ENCODE measurements at places on chromosomes 12 and 14.
A peak's percentile ranks its signal among the peaks of the same experiment; 100 is the strongest.

GRCh38 chr14:78253986-78254385, 83.8 kb downstream of the NRXN3 start:
- peak; percentile 92 for DNase-seq

DNA sequence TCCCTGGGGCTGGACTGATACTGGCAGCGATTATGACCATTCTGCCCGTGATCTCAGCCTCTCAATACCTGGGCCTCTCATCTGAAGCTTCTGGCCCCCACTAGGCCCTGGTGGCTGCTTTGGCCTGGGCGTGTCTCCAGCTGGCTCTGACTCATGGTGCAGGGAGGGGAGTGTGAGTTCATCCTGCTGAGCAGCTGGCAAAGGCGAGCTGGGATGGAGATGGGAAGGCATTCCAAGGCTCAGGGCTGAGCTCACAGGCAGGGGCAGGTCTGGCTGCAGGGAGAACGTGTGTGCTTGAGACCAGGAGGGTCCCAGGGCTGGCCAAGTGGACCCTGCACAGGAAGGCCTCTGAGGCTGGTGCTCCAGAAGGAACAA, 221.8 kb downstream of the TMEM121 start:
- no peak for DNase-seq

GRCh38 chr12:93860668-93861373, 183.6 kb downstream of the CRADD start:
- no peak for DNase-seq

DNA sequence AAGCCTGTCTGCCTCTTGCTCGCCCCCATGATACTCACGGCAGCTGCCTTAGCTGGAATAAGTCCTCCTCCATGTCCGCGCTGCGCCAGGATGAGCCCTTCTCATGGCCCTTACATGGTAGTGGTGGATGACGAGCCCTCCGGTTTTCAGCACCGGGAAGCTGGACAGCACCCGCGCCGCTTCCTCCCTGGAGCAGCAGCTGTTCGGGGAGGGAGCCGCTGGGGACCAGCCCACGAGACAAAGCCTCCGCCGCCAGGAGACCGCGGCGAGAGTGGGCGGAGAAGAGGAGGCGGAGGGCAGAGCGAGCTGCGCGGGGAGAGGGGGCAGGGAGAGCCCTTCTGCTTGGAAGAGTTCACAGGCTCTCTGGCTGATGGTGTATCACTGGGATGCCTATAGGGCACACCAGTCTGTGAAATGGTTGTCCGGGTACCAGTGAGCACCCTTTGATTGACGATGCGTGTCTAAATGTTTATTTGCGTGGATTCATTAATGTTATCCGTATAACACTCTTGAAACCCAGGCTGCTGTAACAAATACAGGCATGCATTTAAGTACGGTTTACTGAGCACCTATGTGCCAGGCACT, at the start of gene SVOP:
Gene SVOP, minus strand, starts transcription at position 273 of the 585 bp plus-strand sequence. Its CDS starts 200 bp downstream, at position 73.
- DNase-seq = peak; percentile 77

GRCh38 chr14:56248442-56248841, 130.2 kb downstream of the PELI2 start:
- DNase-seq = no peak

- peak; percentile 71 for DNase-seq
Observed at GRCh38 chr12:27610374-27610773, 85.9 kb upstream of the REP15 start.

DNA sequence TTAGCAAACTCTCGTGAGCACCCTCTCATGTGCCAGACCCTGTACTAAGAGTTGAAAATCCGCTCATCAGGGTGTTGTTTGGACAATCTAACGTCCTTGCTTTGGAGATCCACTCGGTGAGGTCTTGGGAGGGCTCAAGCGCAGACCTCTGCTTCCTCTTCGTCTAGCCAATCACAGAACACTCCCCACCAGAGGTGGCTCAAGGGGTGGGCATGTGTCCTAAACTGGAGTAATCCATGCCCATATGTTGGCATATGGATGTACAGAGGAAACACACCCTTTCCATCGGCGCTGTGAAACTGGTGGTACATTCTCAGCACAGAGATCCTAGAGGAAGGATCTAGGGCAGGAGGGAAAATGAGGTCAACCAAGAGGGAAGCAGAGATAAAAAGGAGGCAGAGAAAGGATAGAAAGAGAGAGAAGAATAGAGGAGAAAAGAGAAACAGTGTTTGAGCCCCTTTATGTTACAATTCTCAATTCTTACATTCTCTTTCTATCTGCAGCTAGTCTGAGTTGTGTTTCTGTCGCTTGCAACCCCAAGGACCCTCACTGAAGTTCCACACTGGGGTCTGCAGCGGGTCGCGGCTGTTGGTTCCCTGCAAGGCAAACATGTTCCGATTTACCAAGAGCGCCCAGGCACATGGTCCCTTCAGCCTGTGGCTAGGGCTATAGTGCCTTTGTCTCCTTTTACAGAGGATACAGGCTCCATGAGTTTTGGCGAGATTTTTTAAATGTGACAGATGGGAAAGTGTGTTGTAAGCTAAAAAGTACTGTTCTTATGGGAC, 40.5 kb downstream of the DLK1 start:
- DNase-seq = no peak

DNA sequence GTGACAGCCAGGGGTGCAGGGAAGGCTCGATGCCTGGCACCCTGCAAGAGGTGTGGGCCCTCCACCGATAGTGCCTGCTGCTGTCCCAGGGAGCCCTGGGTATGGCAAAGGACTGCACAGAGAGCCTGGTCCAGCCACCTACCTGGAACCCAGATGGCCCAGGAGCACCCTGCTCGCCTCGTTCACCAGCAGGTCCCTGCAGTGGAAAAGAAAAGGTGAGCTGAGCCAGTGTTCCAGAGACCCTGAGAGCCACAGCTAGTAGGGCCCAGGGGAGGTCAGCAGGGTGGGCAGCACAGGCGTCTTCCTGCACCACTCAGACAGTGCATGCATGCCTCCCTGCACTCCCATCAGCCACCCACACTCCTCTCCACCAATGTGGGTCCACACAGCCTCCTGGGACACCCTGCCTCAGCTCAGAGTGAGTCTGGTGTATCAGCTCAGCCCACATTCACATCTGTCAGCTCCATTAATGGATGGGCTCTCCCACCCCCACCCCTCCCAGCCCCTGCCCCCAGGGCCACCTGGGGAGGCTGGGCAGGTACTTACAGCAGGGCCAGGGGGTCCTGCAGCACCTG, 20.2 kb downstream of the TMEM106C start:
- no peak for DNase-seq

- peak; percentile 31 for DNase-seq
Observed at GRCh38 chr14:67526676-67527459, 6.2 kb upstream of the PLEKHH1 start.

- peak; percentile 80 for DNase-seq
Observed at GRCh38 chr14:96252323-96252998, 3.5 kb upstream of the BDKRB1 start.

DNA sequence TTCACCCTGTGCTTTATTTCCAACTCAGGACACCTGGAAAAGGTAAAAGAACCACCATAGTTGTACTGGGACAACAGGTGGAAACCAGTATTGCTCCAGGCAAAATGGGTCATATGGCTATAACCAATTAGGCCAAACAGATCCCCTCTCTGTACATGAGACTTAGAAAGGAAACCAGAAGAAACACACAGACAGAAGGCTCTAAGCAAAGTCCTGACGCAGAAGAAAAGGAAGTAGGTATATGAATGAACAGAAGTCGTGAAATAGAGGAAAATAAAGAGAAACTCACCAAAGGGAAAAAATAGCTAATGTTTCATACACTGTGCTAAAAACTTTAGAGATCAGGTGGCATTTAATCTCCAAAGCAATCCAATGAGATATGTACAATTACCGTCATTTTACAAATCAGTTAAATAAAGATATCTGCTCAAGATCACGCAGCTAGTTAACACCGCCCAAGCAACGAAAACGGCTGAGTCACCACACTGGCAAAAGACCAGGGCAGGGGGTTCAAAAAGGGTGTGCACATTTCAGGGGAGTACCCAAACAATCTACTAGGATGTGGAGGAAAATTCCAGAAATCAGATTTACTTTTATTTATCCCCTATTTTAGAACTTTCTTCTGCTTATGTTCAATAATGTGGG, 82.3 kb downstream of the ITPR2 start:
- DNase-seq = no peak

DNA sequence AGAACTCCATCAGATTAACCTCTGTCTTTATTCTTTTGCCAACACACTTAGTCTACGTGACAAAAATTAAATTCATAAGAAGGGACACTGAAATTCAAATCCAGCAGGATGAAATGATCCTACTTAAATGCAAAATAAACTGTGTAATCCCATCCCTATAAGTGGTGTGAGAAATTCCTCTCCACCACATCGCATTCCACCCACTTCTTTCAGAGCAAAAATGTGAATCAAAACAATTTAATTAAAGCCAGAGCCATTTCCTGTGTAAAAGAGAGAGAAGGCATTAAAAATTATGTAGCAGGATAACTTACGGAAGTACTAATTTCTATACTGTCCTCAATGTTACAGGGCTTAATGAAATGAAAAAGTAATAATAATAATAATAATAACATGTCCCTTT, 844.3 kb downstream of the GALC start:
- DNase-seq = peak; percentile 84

DNA sequence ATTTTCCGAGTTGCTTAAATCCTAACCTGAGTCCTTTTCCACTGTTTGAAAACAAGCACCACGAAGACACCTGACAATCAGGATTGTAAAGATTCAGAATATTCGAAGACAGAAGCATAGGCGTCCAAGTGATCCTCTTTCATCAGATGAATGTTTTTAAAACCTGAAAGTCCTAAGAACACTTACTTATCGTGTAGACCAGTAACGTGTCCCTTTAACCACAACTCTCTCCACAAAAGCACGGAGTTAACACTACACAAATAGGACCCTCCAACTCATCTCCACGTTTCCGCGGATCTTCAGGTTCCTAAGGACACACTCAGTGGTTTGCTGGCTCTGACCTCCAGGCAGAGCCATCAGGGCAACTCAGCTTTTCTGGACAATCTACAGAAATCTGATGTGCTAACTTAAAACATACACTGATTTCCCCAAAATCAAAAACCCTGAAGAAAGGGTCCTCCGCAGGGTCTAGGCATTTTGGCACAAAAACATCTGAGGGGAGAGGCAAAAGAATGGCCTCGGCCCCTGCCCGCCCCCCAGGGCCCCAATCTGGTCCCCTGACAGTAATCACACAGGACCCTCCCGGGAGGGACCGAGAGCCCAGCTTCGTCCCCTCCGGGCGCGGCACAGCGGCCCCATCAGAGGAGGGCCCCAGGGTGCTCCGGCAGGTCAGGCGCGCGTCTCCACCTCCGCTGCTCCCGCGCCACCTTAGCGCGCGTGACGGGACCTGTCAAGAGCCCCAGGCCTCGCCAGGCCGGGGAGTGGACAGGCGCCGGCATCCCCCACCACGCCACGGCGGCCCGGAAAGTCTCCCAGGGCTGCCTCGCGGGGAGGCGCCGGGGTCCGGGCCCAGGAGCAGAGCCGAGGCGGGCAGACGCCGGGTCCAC, 925 bp downstream of the DICER1 start:
- DNase-seq = peak; percentile 31

- DNase-seq = peak; percentile 35
Observed at GRCh38 chr14:51394384-51394783, 154.3 kb downstream of the TMX1 start.

DNA sequence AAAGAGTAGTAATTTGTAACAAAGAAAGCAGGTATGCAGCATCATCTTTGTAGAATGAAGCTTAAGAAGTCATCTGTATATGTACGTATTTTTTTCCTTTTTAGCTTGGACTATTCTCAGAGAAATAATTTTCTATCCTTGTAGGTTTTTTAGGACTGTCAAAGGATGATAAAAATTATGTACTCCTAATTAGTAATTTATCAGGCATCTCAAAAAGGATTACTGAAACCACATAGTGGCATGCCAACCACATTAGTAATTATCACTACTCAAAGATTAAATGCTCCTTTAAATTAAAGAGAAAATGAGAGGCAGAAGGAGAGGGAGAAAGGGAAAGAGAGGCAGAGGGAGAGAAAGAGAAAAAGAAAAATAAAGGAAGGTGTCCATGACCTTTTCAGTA, 17.3 kb downstream of the TTC8 start:
- DNase-seq = peak; percentile 69

DNA sequence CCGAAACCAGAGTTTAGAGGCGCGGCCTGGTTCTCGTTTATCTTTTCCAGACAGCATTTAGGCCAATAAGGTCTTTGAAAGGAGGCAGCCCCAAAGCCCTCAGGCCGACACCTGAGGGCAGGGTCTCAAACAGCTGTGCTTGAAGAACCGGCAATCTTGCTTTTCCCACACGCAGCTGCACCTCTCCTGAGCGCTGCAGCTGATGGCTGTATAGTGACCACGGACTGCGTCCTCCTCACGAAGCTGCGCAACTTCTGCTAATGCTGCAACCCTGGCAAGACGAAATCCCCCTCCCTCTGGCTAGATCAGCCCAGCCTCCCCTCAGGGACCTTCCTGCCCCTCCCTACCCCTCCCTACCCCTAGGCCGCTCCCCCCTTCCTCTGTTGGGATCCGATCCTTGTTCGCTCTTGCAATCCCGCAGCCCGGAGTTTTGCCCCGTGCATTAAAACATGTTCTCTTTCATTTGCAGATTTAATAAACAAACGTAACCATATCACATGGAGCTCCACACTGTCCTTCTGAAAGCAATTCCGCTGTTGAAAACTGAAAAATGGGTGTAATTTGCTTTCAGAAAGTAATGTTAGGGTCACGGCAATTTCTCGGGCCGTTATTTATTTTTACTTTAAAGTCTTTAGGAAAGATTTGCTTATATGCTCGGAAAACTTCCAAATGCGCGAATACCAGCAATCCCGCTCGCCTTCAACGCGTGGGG, 4.8 kb upstream of the PAX9 start:
- no peak for DNase-seq

- no peak for DNase-seq
Observed at GRCh38 chr14:58801086-58801485, 163.3 kb downstream of the DACT1 start.

- no peak for DNase-seq
Observed at GRCh38 chr12:103469719-103470118, 26.0 kb downstream of the C12orf42 start.

DNA sequence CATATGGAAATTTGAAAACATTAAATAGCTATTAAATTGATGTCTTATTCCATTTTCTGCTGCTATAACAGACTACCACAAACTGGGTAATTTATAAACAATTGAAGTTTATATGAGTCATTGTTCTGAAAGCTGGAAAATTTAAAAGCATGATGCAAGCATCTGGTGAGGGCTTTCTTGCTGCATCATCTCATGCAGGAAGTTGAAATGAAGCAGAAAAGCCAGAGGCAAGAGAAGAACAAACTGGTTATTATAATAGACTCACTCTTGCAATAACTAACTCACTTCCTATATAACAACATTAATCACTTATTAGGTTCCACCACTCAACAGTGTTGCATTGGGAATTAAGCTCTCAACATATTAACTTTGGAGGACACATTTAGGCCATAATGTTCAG, 1277.4 kb downstream of the LRFN5 start:
- peak; percentile 76 for DNase-seq
